ENCODE measurements at places on chromosomes 6 and 20. TPM values are rescaled to one million over a fixed set of nuclear protein-coding genes. Genes with fewer than 3 reads are reported as not detected.

CST7 gene
- not detected for total RNA-seq

JARID2 gene
- 35.3 TPM for total RNA-seq

OPRM1 gene
- not detected for total RNA-seq

AKAP12 gene
- total RNA-seq = 737 TPM

NKAPL gene
- not detected for total RNA-seq

HS3ST5 gene
- total RNA-seq = 0.16 TPM

PGC gene
- total RNA-seq = not detected

EPHA7 gene
- total RNA-seq = 12.4 TPM

BTN1A1 gene
- 0.11 TPM for total RNA-seq

BANF2 gene
- not detected for total RNA-seq

TMC2 gene
- 0.07 TPM for total RNA-seq

COL11A2 gene
- total RNA-seq = 14.2 TPM

GRM1 gene
- total RNA-seq = 0.16 TPM

GNMT gene
- 1.2 TPM for total RNA-seq

CHRNA4 gene
- 0.11 TPM for total RNA-seq

PLN gene
- 0.20 TPM for total RNA-seq

UNC5CL gene
- total RNA-seq = 2.1 TPM

FOXS1 gene
- 2.5 TPM for total RNA-seq

- no peak for DNase-seq
Measured at GRCh38 chr6:23173234-23173633, 603.9 kb downstream of the HDGFL1 start.

DNA sequence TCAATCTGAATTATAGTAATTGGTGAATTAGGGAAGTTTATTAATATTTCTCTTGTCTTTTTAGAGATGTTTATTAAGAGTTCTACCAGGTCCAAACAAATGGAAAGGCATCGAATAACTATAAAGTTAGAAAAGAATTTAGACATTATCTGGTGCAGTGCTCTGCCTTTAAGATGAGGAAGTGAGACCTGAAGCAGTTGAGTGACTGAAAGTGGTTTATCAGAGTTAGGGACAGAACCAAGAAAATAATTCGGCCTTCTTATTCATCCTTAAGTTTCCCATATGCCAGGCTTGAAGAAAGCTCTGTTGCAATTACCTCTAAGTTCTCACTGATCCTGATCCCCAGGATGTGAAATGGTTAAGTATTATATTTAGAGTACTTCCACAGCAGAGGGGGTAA lies 94.2 kb upstream of the FLRT3 start:
- no peak for DNase-seq

GRCh38 chr20:31872406-31872805 lies 2.0 kb downstream of the TTLL9 start:
- no peak for DNase-seq

DNA sequence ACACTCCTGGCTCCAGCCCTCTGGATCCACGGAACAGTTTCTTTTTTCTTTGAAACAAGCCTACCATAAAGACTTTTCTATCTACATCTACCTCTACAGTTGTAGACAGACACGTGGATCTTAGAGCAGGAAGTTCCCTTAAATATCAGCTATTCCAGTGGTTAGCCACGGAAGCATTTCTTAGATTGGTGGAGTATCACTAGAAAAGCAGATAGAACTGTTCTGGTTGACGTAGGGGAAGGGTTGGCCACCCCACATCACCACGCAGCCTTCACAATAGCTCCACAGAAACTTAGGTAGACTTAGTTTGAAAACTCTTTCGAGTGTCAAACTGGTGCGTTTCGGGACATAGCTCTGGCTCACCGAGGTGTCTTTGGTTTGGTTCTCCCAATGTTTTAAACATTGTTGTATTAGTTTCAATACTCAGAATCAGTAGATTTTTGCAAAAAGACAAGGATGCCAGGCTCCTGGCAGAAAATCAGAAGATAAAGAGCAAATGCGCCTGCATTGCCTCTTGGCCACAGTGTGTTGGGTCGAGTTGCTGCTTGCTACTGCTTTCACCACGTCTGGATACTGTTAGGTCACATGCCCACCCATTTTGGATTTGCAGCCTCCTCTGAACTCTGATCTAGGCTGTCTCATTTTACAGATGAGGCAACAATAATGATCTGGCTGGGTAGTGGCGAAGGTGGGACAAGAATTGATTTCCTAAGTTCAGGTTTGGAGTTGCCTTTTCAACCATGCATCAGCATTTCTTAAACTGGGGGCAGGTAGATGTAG lies 71.5 kb upstream of the DTNBP1 start:
- DNase-seq = no peak

DNA sequence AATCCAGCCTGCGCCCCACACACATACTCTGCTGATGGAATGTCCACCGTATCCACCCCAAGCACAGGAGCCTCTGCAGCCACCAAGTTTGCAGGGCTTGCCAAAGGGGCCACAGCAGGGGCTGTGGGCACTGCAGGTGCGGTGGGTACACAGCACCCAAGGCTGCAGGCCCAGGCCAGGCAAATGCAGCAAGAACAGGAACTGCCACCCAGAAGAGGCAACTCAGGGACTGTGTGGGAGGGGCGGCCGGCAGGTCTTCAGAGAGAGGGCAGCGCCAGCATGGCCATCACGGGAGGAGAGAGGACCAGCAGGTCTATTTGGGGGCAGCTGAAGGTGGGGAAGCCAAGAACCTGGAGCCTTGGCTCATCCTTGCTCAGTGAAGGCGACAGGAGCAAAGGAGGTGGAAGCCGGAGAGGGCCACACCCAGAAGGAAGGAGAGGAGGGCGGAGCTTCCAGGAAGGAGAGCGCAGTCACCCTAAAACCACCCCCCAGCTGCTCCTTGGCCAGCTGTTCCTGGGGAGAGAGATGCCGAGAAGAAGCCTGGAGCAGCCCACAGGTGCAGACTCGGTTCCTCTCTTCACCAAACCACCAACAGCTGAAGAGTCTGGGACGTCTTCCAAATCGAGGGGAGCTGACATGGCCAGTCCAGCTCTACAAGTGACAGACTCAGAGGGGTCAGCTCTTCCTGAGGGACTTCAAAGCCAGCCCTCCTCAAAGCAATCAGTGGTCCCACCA lies 265.1 kb upstream of the CDYL start:
- no peak for DNase-seq

- no peak for DNase-seq
Measured at GRCh38 chr6:1322696-1323219, 10.9 kb downstream of the FOXQ1 start.

DNA sequence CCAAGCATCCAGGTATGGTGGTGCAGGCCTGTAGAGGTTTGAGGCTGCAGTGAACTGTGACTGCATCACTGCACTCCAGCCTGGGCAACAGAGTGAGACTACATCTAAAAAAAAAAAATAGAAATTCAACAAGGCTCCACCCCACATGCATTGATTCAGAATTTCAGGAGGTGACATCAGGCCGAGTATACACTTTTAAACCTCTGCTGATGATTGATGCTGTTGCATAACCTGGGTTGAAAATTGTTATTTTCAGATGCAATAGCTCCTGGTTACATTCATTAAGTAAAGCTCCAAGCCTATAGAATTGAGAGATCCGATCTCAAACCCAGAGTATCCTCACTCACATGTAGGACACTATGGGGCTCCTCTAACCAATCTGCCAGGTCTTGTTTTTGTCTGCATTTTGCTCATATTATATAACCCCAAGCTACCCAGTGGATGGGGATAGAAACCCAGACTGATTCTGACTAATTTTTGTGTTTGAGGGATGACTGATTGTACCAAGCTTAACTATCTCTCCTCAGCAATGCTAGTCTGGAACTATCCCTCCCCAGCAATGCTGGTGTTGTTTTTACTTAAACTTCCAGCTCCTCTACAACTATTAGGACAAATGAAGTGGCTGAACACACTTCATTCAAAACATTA lies 123.5 kb upstream of the PREP start:
- no peak for DNase-seq

DNA sequence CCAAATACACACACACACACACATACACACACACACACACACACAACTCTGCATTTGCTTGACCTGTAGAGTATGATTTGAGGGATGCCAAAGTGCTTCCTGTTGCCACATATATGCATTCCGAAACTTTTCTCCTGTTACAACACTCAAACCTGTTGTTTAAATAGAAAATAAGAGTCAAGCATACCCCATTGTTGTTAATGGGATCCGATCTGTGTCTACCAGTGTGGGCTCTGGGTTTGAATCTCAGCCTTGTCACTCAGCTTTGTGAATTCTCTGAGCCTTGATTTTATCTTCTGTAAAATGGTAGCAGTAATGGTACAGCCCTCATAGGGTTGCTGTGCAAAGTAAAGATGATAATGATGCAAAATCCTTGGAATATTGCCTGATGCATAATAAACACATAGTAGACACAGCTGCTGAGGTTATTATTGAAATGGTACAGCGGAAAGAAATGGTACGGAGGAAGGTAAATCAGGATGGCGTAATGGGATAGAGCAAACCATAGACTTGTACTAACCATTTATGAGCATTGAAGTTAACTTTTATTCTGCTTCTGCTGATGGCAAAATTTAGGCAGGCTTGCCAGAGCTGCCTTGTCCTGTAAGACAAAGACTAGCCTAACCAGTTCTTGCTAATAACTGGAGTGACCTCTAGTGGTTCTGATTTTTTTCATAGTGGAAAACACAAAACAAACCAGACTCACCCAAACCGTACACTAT lies 113.5 kb upstream of the PHACTR1 start:
- DNase-seq = no peak

DNA sequence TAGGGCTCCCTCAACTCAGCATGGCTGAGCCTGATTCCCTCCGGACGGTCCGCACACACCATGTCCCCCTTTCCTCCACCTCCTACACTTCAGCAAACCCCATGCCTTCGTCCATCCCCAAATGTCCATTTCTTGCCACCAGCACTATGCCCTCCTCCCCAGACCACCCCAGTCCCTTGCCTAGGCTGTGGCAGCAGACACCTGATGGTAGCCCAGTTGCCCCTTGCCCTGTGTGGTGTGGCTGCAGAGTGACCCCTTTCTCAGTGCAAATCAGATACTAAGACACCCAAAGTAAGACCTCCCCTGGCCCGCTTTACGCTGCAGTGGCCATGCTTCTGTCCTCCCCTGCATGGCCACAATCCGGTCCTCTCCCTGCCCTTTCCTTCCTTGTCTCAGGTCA lies 34.1 kb upstream of the CD93 start:
- DNase-seq = no peak

GRCh38 chr6:21046276-21046675 lies 512.0 kb downstream of the CDKAL1 start:
- DNase-seq = no peak

DNA sequence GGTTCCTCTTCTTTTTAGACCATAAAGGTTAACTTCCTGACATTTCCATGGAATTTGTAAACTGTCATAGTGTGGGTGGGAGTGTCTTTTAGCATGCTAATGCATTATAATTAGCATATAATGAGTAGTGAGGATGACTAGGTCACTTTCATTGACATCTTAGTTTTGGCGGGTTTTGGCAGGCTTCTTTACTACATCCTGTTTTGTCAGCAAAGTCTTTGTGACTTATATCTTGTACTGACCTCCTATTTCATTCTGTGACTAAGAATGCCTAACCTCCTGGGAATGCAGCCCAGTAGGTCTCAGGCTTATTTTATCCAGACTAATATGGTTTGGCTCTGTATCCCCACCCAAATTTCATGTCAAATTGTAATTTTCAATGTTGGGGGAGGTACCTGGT lies 149.6 kb upstream of the SYNCRIP start:
- DNase-seq = no peak

DNA sequence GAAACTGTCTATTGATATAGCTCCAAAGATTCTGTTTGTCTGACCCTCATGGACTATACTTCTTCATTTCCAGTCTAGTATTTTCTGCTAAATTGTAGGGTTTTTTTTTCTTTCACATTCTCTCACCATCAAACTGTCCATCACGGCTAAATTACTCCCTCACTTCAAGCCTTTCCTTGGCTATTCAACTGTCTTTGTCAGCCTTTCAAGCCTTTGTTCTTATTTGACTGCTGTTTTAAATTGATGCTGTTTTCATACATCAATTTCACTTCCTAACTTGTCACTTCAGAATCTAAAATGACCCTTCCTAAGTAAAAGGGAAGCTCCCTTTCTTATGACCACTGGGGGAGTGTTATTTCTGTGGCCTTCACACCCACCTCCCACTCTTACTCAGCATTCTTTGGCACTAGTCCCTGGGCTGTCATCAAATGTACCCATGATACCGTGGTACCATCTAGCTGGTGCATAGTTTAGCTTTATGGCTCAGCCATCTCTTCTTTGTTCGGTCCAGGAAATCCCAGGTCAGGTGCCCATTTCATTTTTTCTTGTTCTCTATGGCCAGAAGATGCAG lies 8.6 kb downstream of the GJA1 start:
- no peak for DNase-seq

DNA sequence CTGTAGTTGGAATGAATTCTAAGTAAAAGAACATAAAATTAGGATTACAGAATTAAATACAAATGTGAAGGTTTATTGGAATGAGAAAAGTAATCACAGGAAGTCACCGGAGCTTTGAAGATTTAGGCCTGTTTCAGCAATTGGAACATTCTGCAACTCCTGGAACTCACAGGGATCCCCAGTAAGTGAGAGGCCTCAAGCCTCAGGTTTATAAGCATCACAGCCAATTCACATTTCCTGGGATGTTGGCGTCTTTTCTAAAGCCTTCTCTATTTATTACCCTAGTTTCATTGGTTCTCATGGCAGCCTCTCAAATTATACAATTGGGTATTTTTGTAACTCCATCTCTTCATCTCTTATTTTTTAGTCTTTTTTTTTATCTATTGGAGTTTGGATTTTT lies 90.4 kb upstream of the HIVEP1 start:
- no peak for DNase-seq

GRCh38 chr20:25484911-25485511 lies 77.5 kb downstream of the GINS1 start:
- no peak for DNase-seq

GRCh38 chr6:44625996-44626395 lies 238.5 kb downstream of the CDC5L start:
- no peak for DNase-seq

DNA sequence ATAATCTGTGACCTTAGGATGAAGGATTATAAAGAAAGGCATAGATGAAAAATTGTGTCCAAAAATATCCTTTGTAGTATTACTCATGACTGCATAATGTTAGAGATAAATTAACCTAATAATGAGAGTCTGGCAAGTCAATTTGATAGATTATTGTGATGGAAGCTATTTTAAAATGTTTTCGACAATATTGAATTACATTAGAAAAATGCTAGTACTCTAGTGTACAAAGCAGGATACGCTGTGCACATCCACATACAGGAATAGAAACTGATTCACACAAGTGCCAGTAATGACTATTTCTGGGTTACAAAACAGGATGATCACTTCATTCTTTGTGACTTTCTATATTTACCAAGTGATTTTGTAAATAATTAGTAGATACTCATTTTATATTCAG lies 3.3 kb downstream of the SLC17A2 start:
- DNase-seq = no peak

DNA sequence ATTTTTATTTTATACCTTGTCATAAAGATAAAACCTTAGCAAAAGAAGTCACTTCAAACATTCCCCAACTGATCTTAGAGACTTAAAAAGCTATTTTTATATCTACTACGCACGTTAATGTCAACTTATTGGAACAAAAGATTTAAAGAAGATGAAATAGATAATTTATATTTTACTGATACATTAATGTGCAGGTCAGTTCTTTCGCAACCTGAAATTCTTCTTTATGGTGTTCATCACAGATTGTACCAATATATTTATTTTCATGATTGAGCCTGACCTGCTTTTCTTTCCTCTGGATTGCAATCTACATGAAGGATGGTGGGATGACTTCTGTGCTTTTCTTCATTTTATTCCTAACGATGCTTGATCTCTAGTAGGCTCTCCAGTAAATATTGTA lies 596.3 kb downstream of the PHF3 start:
- no peak for DNase-seq

All from mesothelial cell of epicardium (in vitro differentiated cells).